ENCODE measurements at places on chromosomes 4 and X.

- DNase-seq, result no peak
Observed at GRCh38 chr4:107915220-107915619, 16.1 kb upstream of the CYP2U1 start.

DNA sequence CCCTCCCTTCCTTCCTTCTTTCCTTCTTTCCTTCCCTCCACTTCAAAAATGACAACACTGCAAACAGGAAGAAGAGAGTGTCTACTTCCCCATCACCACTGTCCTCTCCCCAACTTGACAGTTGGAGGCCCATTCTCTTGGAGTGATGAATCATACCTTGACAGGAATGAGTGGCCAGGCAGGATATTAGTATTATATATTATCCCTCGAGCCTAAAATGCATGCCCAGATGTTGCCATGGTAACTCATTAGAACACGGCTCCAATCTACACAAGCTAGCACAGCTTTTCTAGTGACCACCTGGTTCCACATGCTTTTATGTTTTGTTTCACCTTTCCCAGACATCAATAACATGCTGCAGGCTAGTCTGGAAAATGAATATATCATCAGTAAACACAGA, 71.3 kb upstream of the LHFPL1 start:
- no peak for DNase-seq

GRCh38 chr4:88320224-88320779, 35.9 kb upstream of the PPM1K start:
- no peak for DNase-seq

GRCh38 chr4:147400721-147401120, 80.2 kb upstream of the EDNRA start:
- no peak for DNase-seq

DNA sequence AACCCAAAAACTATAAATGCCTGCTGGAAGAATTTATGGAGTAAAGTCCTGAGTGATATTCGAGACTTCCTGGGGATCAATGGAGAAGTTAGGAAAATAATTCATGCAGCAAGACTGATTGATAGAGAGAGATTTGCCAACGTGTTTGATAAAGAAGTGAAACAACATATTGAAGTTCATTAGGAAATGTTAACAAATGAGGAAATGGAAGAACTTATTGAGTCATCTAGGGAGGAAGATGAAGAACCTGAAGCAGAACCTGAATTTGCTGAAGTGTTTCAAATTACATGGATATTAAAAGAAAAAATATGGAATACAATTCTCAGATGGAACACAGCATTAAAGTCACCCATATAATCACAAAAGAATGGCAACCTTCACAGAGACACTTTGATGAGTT, 39.0 kb downstream of the DDX60 start:
- DNase-seq, result peak; percentile 15

GRCh38 chr4:17165286-17165685, 266.8 kb upstream of the LDB2 start:
- no peak for DNase-seq

GRCh38 chr4:117164338-117164737, 79.0 kb upstream of the TRAM1L1 start:
- no peak for DNase-seq

DNA sequence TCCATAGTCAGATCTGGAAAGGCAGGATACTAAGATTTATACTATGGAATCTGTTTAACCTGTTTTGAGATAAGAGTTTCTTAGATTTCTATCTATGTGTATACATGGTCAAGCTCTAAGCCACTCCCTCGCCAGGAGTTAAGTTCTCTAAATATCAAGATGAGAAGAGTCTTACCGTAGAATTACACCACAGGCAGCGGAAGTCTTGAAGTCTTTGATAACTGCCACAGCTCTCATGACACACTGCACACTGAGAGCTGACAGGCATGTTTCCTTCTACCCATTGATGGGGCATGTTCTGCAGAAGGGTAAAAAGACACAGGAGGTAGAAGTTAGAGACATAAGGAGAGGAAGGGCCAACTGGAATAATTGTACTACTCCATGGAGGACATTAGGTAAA, 67.7 kb downstream of the DGKK start:
- DNase-seq, result no peak

- no peak for DNase-seq
Observed at GRCh38 chr4:152344001-152344400, 191.9 kb downstream of the FBXW7 start.

DNA sequence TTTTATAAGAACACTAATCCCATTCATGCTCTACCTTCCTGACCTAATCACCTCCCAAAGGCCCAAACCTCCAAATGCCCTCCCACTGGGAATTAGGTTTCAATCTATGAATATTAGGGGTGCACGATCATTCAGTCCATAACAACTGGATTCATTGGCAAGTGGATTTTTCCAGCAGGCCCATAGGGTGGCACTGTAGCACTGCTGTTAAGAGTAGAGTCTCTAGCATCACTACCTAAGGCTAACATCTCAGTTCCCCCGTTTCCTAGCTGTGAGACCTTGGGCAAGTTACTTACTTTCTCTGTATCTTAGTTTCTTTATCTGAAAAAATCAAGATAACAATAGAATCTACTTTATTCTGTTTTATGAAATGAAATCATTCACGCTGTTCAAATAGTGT, 315.8 kb downstream of the STIM2 start:
- DNase-seq, result peak; percentile 1

- DNase-seq, result no peak
Observed at GRCh38 chr4:54386042-54386669, 157.1 kb downstream of the PDGFRA start.

DNA sequence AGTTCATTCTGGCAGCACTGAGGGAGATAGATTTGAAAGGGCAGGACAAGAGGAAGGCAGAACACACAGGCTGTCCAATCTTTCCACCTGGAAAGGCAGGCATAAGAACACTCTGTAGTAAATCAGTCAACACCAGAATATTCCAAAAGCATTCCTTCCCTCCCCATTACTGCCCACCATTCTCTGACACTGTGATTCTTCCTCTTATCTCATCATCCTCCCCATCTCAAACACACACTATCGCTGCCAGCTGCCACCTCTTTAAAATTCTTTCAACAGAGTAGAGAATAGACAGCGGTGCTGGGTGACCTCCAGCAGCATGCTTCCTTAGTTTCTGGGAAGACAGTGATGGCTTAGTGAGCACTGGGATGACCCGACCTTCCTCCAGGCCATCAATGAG, 53.7 kb upstream of the MYOZ2 start:
- DNase-seq, result no peak

DNA sequence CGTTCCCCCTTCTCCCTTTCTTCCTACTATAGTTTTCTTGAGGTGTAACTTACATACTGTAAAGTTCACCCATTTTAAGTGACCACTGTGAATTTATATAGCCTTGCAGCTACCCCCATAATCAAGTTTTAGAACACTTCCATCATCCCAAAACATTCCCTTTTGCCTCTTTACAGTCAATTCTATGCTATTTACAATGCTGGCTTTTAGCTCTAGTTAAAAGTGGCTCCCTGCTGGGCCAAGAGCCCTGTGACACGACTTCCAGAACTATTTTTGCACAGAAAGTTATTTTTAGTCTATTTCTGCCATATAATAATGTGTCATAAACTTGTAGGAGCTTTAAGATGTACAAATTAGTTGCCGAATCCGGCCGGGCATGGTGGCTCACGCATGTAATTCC, 26.9 kb downstream of the MAP7D2 start:
- DNase-seq, result no peak

GRCh38 chrX:48505481-48505880, 3.3 kb upstream of the PORCN start:
- no peak for DNase-seq

DNA sequence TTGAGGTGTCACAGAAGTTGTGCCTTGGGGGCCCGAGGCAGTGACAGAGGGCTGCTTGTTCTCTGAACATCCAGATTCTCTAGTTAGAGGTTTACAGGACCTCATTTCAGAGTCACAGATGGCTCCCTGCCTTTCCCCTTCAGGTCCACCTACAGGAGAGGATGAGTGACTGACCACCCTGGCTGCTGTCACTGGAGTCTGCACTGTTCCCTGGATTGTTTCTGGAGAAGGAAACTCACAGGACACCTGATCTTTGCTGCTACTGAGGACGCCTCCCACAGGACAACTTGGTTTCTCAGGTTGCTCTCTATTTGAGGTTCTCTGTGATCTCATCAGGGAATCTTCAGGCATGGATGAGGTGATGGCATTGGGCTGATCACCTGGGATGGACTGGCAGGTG, 58.3 kb downstream of the GPRIN3 start:
- no peak for DNase-seq

GRCh38 chr4:4394644-4395043, 7.7 kb downstream of the NSG1 start:
- DNase-seq, result no peak

DNA sequence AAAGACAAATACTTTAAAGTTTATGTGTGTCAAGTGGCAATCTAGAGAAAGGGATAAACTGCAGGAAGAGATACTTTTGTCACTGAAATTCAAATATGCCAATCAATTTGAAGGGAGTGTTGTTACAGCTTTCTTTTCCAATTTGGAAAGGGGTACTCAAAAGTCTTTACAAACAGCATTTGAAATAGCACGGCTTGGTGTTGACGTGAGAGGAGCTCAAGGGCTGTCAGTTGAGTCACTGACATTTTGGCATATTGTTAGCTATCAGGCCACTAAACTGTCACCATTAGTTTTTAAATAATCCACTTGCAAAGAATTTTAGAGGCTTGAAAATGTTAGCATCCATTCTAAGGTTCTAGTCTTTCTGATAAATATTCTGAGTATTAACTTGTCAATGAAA, 698.4 kb downstream of the IL1RAPL1 start:
- no peak for DNase-seq

DNA sequence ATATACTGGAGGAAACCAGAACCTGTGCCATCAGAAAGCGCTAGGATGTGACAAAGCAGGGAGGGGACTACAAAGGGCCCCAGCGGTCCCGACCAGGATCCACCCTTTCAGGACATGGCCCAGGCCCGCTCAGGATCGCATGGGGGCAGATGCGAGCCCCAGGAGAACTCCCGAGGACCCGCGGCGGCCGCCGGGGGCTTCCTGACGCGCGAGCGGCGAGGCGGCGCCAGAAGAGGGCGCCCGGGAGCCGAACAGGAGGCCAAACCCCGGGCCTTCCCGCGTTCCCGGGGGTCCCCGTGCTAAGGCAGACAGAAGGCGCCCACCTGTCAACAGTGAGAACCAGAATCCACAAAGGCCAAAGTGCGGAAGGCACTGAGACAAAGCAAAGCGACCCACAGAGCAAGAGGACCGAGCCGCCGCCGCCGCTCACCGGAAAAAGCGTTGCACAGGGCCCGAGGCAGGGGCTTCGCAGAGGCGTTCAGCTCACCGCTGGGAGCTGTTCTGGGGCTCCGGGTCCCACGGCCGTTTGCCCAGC, 7.3 kb upstream of the OPN1LW start:
- peak; percentile 63 for DNase-seq

DNA sequence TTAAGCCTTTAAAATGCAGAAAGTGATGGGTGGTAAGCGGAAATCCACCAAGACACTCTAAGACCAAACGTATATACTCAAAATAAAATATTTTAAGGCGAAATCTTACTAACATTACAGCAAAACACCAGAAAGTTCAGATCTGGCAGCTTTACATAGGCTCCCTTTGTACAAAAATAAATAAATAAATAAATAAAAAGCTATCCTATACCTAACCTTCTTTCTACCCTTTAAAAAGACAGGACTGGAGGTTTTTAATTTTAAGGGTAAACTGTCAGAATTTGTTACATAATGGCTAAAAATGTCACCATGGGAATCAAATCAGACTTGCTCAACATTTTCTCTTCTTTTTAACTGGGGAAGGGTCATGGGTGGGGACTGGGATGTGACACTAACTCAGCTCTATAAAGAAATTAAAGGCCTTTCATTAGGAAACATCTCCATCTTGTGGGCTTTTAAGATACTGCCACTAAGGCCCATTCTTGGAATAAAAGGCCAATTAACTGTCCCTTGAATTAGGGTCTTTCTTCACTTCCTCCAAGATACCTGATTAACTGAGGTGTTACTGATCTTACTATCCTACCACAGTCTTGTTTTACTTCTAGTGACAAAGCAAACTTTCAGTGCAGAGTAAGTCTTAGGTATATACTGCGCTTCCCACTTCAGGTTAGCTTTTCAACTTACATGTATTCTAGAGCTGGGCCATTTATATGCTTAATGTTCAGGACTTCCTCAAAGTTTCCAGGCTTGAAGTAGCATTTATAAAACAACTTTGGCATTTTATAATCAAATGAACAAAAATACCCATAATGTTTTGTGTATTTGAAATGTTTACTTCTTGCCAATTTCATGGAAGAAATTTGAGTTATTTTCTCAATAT, 13.3 kb downstream of the HNRNPD start:
- DNase-seq, result no peak

DNA sequence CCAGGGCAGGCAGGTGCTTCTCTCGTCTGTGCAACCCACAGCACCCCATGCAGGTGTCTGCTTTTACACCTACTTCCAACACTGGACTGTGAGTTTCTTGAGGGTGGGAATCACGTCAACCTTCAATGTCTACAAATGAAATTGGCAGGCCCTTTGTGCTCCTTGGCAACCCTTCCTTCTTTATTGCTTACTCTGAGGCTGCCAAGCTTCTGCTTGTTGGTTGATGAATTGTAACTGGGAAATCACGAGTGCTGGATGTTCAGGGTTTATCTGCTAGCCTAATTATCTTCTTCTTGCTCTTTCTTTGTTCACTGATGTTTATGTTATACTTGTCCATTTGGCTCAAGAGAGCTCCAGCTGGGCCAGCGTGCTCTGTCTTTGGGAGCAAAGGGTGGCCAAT, 2.5 kb upstream of the DGAT2L6 start:
- DNase-seq, result no peak

DNA sequence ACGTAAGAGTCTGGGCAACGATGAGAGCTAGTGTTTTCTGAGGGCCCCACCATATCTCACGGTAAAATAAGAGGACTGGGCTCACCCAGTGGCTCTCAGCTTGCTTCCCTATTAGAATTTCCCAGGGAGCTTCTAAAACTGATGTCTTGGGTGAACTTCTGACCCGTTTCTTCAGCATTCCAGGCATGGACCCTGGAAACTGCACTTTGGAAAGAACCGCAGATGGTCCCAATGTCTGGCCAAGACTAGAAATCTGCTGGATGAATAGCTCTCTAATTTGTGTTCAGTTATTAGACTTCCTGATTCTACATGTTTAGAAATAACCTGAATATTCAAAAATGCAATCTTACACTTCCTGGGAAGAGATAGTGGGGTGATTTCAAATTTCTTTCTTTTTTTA, 127.8 kb downstream of the ANOS1 start:
- DNase-seq, result no peak

DNA sequence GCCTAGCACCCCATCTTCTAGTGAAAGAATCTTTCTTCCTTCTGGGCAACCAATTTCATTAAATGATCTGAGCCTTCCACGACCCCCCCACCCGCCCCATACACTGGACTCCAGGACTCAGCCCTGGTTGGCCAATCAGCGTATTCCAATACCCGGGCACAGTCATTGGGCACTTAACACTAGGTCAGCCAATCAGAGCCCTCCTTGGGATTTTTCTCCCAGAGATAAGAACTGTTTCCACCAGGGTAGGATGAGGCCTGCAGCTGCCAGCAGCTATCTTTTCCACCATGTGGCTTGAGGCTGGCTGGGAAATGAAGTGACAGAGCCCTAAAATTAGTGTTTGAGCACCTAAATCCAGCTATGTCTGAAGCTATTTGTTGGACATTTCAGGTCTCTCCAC, 418.8 kb downstream of the BCOR start:
- no peak for DNase-seq

GRCh38 chrX:149510386-149510785, 5.3 kb upstream of the IDS start:
- DNase-seq, result no peak
